BE2C (cell line): ENCODE measurements at places on chromosomes 3 and 15.

- no peak for DNase-seq
Observed at GRCh38 chr3:49018707-49019006, 277 bp upstream of the DALRD3 start.

- DNase-seq: no peak
Observed at GRCh38 chr15:68809517-68809916, 11.2 kb downstream of the ANP32A start.

GRCh38 chr3:13195374-13195773, 122.1 kb upstream of the IQSEC1 start:
- DNase-seq: no peak

GRCh38 chr3:134544316-134544715, 58.5 kb downstream of the CEP63 start:
- DNase-seq: no peak

GRCh38 chr15:83200162-83200561, 7.5 kb downstream of the HDGFL3 start:
- DNase-seq: no peak
